ENCODE measurements at places on chromosomes 6 and 20. TPM values are rescaled to one million over a fixed set of nuclear protein-coding genes. Genes with fewer than 3 reads are reported as not detected.
A peak's percentile ranks its signal among the peaks of the same experiment; 100 is the strongest.

DNA sequence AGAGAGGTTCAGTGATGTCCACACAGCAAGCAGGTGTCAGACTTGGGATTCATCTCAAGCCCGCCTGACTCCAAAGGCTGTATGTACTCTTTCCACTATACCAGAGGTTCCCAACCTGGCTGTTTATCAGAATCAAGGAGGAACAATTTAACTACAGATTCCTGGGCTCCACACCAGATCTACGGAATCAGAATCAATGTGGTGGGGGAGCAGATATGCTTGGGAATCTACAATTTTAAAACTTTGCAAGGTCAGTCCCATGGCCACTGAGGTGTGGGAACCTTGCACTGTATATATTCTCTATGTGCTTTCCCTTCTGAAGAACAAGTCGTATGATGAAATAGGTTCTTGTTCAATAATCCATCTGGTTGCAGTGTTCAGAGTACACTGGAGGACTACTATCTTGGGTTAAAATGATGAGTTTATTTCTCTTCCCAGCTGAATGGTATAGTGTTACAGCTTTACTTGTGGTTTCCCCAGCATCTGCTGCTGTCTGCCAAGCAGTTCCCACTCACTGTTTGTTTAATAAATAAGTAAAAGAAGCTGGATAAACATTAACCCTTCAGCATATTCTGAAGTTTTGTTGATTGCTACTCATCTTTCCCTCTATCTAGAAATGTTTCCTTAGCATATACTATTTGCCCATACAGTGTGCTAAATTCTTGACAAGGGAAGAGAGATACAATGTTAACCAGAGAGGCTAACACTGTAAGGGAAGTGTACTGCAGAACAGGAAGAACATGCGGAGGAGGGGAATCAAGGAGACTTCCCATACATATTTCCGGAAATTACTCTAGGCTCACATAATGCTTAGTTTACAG is 9.9 kb downstream of the TTI1 start:
- no peak for DNase-seq

- peak; percentile 98 for DNase-seq
These were observed at the start of gene ACSS2 for GRCh38 chr20:34876406-34877282. Gene ACSS2, plus strand, starts transcription at chr20:34876612. Its CDS starts 34 bp downstream, at chr20:34876646.

- DNase-seq = no peak
These were observed 181.4 kb downstream of the TBX18 start for GRCh38 chr6:84582997-84583396.

DNA sequence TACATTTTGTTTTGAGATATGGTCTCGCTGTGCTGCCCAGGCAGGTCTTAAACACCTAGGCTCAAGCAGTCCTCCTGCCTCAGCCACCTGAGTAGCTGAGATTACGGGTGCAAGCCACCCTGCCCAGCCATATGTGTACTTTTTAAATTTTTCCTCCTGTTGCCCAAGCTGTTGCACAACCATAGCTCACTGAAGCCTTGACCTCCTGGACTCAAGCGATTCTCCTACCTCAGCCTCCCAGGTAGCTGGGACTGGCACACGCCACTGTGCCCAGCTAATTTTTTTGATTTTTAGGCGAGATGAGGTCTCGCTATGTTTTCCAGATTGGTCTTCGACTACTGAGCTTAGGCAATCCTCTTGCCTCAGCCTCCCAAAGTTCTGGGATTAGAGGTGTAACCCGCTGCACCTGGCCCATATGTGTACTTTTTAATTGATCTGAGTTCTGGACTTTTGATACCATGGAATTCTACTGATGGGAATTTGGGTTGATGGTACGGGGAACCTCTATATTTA is 44.9 kb downstream of the ITCH start:
- DNase-seq = no peak

- no peak for DNase-seq
These were observed 553.5 kb downstream of the HACE1 start for GRCh38 chr6:104306211-104306610.

GRCh38 chr20:48791666-48792071 is 36.1 kb downstream of the PREX1 start:
- DNase-seq = no peak

- no peak for DNase-seq
These were observed 114.5 kb downstream of the SLC22A3 start for GRCh38 chr6:160462551-160463109.

Gene RGS19
- total RNA-seq = 5.9 TPM

Gene OGFRL1
- total RNA-seq = 23.8 TPM

Gene SLC32A1
- not detected for total RNA-seq

Gene OCSTAMP
- not detected for total RNA-seq

Gene MTRF1L
- total RNA-seq = 26.4 TPM
